ENCODE measurements at places on chromosomes 11 and 22.

GRCh38 chr22:21652547-21653545 lies 10.7 kb downstream of the SDF2L1 start:
- no peak for DNase-seq

DNA sequence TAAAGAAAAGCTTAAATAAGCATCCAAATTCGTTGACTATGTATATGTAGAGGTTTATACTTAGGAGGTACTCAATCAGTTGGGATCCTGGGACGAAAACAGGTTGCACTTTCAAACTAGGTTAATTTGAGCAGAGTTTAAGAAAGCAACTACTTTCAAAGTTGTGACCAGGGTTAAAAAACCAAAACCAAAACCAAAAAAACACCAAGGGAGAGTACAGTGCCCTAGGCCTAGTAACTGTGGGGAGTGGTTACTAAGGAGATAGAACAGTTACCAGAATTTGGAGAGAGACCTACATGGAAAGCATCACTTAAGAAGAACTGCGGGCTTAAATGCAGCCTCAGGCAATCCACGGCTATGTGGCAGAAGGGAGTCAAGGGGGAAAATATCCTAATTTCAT lies 148.3 kb downstream of the JRKL start:
- DNase-seq = no peak

DNA sequence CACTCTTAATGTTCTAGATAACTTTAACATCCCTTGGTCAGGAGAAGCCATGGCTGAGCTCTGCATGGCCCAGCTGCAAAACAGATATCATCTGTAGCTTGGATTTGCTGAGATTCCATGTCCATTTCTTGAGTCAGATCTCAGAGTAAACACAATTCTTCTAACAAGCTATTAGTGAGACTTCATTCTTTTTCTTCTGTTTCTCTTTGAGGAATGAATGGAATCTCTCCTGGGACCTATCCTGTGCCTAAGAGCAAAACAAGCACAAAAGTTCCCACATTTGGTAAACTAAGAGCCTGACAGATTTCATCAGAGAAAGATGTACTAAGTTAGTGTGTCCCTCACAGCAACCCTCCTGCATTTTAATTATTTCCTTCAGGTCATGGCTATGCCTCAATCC lies 142.8 kb downstream of the MAML2 start:
- no peak for DNase-seq

DNA sequence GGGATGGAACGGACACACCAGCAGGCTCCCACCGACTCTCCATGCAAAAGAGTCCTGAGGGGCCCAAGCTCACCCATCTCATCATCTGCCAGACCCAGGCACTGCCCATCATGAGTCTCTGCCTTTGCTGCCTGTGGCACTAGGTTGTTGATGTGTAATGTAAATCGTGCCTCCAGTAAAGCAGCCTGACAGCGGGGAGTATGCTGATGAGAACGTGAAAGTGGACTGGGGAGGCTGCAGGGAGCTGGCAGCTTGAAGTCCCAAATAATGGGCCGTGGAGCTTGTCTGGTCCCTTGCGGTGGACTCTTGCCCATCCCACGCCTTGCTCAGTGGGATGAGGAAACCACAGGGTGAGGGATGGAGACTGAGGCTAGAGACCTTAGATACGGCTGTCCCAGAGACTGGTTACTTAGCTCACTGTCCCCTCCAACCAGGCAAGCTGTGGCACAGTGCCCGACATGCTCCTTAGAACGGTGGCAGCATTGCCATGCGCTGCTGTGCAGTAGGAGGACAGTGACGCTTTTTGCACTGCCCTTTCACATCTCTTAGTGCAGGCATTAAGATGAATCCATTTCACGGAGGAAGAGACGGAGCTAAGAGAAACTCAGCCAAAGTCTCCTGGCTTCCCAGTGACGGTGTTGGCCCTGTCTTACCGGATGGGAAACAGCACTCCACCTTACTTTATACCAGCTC lies 39.6 kb upstream of the PLET1 start:
- no peak for DNase-seq

GRCh38 chr11:128715691-128716561 lies 22.1 kb downstream of the FLI1 start:
- DNase-seq = no peak

- DNase-seq = no peak
These were observed 29.3 kb upstream of the MMP7 start for GRCh38 chr11:102559839-102560238.

DNA sequence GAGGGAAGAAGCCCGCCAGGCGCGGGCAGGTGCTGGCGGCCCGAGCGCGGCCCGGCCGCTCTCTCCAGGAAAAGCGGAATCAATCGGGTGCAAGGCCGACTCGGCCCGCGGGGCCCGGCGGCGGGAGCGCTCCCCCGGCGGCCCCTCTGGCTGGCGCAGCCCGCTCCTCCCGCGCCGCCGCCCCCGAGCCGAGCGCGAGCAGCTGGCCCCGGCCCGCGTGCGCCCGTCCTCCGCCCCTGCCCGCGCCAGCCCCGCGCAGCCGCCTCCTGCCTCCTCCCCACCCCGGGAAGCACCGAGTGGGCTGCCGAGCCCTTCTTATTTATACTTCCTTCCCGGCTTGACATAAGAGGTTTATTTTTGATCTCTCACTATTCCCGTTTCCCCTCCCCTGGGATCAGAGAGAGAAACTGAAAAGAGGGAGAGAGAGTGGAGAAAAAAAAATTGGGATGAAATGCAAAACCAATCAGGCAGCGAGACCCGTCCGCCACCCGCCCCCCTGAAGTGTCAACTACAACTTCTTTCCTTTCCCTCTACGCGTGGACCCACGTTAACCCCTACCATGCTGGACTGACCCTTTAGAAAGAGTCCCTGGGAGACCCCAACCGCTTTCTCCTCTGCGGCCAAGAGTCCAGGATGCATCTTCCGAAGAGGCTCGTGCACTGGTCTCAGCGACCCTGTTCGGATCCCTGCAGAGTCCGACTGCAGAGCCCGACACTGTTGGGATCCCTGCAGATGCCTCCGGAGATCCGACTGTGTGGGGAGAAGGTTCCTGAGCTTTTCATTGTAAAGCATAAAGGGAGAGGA lies at the start of gene ADAMTS8:
Gene ADAMTS8 (minus strand): TSS at position 294 of the 804 bp plus-strand sequence. CDS start 323 bp downstream, outside the sequence.
- DNase-seq = no peak

GRCh38 chr11:19259487-19260345 lies 19.0 kb upstream of the E2F8 start:
- no peak for DNase-seq

DNA sequence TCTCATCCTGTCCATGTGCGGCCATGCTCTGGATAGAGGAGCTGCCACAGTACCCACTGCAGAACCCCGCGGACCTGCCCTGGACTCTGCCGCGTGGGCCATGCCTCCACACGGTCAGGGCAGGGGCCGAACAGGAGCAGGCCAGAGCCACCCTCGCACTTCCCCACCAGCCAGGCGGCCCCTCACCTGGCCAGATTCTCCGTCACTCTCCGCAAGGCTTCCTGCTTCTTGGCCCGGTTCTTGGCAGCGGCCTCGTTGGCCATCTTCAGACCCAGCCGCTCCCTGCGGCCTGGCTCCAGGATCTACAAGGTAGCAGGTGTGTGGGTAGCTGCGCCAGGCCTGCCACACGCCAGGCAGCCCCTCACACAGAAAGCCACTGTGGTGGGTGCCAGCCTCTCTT lies 3.8 kb downstream of the TSSK2 start:
- DNase-seq = no peak

DNA sequence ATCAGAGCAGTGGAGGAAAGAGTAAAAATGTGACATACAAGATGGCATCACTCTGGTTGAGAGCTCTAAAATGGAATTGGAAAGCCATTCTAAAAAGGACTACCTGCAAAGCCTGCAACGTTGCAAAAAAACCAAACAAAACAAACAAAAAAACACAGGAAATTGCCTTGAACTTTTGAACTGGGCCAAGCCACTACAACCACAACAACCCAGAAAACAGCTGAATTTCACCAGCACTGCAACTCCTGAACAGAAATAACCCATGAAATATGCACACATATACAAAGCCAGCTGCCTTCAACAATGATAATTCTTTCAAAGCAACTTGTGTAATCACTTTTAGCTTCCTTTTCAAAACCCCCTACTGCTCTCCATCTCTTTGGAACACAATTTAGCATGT lies 326.6 kb upstream of the LRRC4C start:
- DNase-seq = no peak

DNA sequence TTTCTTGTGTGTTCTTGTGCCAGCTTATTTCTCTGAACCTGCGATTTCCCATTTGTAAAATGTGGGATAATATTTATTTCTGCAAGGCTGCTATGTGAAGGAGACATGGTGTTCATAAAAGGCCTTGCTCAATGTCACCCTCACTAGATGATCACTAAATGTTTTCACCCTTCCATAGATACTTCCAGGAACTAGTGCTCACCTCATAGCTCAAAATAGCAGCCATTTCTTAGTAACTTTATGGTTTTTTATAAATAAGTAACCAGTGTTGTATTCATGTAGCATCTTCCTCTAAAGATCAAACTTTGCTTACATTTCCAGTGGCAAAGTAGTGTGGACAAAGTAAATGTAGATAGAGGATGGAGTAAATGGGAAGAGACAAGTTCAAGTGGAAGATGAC lies 23.8 kb downstream of the SYTL2 start:
- DNase-seq = no peak

DNA sequence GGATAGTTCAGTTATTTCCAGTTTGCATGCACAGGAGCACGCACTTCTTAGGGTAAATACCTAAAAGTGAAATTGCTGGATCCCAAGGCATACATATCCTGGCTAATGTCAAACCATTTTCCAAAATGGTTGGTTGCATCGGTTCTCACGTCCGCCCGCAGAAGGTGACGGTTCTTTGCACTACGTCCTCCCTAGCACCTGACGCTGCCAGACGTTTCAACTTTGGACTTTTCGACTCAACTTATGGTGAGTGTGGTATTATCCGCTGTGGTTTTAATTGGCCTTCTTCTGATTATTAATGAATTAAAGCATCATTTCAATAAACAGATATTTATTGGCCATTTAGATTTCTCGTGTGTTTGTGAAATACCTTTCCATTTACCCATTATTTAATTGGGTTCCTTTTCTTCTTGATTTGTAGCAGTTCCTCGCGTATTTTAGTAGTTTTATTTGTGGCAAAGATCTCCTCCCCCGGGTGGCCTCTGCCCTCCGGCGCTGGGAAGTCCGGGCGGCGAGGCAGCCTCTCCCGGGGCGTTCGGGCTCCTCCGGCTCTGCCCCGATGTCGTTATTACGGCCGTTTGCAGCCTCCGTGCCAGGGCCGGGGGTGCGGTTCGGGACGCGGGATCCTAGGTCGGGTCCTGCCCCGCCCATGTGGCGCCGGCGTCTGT lies at the start of gene JHY:
Gene JHY (plus strand): TSS at position 571 of the 668 bp plus-strand sequence. CDS start 3,091 bp downstream, outside the sequence.
- DNase-seq = no peak

GRCh38 chr11:87832211-87832610 lies 343.0 kb downstream of the RAB38 start:
- DNase-seq = no peak

- DNase-seq = peak; percentile 77
These were observed 14.1 kb downstream of the ANKK1 start for GRCh38 chr11:113401718-113402117.

DNA sequence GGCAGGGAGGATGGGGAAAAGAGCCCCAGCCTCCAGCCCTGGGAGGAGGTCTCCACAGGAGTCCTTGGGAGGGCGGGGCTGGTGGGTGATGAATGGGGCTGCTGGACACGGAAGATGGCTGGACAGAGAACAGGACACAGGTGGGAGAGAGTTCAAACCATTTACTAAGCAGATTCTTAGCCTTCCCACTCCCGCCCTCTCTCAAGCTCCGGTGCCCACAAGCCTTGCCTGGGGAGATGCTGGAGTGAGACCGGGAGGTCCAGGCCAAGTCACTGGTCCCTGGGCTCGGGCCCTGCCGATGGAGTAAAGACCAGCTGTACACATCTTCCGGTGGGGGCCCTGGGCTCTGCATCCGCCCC lies 1.4 kb downstream of the CLDN5 start:
- no peak for DNase-seq

GRCh38 chr11:61728940-61729219 lies 23.6 kb upstream of the MYRF start:
- DNase-seq = no peak

GRCh38 chr11:75777461-75778110 lies 9.0 kb downstream of the DGAT2 start:
- DNase-seq = no peak

GRCh38 chr11:13221722-13222121 lies 55.9 kb upstream of the BMAL1 start:
- DNase-seq = no peak

DNA sequence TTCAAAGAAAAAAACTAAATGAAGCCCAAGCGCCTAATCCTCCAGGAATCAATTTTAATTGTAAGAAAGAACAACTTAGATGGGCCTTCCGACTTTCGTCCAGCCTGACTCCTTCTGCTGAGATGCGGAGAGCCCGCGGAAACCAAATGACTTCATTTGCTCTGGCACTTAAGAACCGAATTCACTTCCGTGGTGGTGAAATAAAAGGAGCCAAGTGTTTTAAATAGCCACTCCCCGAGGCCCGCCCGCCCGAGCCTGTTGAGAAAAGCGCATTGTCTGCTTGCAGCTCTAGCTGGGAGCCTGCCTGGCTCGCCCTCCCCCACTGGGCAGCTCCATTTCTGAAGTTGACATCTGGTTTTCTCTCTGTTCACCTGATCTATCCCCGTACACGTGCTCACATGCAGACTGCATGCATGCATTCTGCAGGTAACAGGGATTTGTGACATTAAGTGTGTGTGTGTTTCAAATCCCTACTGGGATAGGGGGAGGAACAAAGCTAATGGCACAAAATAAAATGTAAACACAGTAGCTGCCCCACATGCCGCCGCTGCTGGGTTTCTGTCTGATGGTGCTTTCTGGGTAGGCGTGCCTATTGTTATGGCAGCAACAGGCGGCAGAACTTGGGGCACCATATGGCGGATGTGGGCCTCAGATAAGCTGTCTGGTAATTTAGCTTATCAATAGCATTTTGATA lies 6.2 kb downstream of the TEAD1 start:
- peak; percentile 75 for DNase-seq

- peak; percentile 11 for DNase-seq
These were observed 20.7 kb downstream of the TNKS1BP1 start for GRCh38 chr11:57303990-57304579.

DNA sequence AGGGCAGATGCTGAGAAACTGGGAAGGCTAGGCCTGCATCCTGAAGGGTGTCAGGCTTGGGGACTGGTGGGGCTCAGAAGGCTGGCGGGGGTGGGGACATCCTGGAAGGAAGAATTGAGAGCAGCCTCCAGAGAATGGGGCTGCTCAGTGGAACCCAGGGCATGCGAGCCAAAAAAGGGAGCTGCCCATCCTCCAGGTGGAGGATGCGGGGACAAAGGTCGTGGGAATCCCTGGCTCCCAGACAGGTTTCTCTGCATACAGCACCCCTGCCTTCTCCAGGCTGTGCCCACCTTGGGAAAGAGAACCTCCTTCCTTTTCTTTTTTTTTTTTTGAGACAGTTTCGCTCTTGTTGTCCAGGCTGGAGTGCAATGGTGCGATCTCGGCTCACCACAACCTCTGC lies 40.9 kb upstream of the ARFGAP3 start:
- DNase-seq = no peak

DNA sequence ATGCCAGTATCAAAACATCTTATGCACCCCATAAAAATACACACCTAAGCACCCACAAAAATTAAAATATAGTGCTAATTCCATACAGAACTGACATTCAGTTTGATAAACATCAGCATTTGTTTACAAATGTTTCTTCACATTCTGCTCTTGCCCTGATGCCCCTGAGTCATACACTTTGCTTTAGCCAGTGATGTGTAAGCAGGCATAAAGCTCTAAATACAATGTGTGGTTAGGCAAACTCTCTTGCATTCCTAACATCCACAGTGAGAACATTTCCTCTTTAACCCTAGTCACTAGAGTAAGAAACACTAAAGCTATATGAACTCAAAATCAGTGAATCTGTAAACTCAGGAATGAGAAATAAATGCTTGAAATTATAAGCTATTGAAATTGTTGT lies 1060.7 kb downstream of the FAM181B start:
- no peak for DNase-seq

GRCh38 chr11:97610854-97611253 lies 1221.0 kb downstream of the JRKL start:
- no peak for DNase-seq
